T-helper 2 cell (primary cell): ENCODE measurements at places on chromosomes 5 and 9.

GRCh38 chr9:114015607-114016006, 62.5 kb downstream of the AMBP start:
- no peak for DNase-seq

DNA sequence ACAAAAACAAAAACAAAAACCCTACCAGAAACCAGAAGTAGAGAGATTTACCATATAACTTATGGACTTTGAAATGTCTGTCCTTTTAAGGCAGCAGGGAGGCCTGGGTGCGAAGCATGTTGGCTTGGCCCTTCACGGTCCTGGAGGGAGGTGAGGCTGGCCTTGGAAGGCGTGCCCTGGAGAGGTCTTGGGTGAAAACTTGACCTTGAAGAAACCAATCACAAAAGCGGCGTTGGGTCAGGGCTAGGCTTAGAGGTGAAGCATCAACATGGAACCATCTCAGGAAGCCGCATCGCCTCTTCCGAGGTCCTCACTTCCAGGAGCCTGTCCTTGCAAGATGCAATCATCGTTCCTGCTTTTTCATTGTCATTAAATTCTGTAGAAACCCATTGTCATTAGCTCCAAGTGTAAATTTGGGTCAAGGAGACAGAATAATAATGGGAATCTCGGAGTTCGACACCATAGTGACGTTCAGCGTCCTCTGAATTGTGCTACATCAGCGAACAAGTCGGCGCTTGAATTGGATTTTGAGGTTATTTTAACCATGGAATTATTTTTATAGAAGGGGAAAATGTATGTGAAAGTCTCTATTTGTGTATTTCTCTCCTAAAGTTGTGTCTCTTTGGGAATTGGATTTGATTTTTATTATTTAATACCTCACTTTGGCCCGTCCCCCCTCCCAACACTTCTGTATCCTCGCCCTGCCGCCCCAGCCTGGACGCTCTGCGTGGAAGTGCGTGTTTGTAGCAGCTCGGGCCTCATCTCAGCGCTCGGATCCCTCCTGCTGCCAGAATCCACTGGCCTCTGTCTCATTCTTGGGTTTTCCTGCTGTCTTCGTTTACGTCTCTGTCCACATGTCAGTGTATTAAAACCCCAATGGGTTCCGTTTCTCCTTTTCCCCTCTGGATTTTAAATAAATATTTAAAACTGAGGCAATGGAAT, 11.1 kb upstream of the ORM1 start:
- no peak for DNase-seq

DNA sequence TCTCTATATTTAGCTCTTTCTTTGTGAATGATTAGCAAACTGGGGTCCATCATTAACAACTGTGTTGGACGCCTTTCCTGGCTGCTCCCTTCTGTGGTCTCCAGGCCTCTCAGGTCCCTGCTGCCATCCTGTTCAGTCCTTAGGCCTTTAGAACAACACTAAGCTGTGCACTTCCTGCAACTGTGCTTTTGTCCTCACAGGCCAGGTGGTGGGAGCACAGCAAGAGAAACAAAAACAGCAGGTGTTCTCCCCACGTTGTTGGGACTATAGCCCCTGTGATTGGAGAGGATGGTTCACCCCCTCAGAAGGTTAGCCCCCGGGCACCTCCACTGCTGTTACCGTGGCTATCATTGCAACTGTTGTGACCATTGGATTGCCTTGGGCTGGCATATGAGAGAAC, 41.7 kb upstream of the CLINT1 start:
- DNase-seq = no peak

GRCh38 chr9:134902936-134903335, 14.8 kb downstream of the FCN1 start:
- no peak for DNase-seq

- no peak for DNase-seq
Measured at GRCh38 chr9:137407590-137408300, 15.2 kb downstream of the EXD3 start.

DNA sequence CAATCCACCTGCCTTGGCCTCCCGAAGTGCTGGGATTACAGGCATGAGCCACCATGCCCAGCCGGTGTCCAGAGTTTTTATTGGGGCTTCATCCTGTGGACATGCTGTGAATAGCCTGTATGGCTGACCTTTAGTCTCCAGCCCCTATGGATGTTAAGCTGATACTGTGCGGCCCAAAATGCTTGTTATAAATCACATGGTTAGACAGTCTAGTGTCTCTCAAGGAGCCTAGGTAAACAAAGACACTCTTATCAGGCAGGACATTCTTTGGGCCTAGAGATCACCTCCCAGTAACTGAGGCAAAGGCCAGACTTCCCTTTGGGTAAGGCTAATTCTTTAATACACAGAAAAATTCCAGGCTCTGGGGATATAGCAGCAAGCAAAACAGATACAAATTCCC, 22.0 kb upstream of the SLC46A2 start:
- no peak for DNase-seq

DNA sequence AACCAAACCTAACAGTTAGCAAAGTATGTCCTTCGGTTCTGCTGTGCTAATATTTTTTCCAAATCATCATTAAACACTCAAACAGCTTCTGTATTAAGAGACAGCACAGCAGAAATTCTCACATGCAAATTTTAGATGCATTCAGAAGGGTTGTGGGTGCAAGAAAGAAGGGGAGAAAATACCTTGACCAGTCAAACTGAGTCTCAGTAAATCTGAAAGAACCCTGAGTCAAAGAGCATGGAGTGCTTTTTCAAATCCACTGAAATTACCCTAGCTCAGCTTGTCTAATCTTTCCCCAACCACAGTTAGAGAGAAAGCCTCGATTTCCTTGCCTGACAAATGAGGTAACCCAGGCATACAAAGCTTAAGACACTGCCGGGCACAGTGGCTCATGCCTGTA, 55.1 kb downstream of the RETREG1 start:
- no peak for DNase-seq

- DNase-seq = no peak
Measured at GRCh38 chr5:14364096-14364495, 217.5 kb upstream of the OTULINL start.

DNA sequence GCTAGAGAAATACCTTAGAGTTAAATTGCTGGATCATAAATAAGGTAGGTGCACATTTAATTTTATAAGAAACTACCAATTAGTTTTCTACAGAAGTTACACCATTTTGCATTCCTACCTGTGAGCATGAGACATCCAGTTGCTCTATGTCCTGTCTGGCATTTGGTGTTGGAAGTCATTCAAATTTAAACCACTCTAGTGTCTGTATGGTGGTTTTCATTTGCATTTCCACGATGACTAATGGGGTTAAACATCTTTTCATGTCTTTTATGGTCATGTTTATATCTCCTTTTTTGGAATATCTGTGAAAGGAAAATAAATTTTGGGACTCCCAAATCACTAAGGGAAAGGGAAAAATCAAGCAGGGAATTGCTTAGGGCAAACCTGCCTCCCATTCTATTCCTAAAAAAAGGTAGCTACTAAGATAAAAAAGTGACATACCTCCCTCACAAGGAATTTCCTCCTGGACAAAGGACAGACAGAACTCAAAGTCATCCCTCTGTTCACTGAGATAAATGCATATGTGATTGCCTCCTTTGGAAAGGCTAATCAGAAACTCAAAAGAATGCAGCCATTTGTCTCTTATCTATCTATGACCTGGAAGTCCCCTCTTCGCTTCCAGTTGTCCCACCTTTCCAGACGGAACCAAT, 31.6 kb upstream of the ADCY2 start:
- DNase-seq = no peak

- no peak for DNase-seq
Measured at GRCh38 chr9:20200991-20201431, 412.2 kb upstream of the SLC24A2 start.

DNA sequence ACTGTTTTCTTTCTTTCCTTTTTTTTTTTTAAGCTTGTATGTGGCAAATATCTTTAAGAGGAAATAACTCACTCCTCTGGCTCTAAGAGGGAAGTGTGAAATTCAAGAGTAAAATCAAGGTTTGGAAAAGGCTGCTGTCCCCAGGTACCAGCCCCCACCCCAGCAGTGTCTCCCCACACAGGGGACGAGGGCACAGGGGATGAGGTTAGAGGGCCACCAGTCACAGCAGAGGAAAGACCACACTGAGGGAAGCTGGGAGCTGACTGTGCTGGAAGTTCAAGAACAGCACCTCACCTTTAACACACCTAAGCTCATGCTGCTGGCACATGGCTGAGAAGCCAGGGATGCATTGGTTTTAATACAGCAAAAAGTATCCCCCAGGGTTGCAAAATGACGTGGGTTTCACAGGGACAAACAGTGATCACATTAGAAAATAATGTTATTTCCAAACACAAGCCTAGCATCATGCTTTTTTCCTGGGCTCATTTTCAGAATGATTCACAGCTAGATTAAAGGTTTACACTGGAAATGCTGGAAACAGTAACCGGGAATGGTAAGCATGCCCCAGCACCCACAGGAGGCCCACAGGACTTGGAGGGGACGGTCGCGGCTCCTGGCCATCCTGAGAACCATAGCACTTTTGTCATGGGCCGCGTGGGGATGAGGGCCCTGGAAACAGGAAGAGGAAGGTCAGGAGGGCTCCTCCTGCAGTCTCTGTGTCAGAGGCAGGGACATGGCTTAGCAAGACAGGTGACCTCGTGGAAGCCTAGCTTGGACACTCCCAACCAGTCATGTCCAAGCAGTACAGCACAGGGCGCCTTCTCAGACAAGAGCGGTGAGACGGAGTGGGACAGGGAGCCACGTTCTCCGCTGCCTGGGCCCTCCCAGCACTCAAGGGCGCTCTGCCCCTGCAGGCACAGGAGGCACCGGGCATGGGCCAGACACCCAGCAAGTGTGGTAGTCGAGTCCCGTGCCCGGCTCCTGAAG, 6.9 kb downstream of the LPCAT1 start:
- DNase-seq = no peak

DNA sequence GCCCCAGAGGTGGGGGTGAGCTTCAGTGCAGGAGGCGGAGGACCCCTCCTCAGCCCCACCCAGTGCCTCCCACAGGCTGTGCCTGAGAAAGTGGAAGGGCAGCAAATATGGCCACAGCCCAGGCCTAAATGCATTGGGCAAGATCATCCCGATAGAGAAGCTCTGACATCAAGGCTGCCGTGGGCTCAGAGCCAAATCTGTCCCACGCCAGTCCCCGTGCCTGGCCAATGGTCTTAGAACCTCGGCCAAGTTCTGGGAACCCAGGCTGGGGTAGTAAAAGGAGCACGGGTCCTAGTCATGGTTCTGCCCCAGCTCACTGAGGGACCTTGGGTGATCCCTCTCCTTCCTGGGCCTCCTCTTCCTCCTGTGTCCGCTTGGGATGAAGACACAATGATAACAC, 27.7 kb upstream of the TNIP1 start:
- no peak for DNase-seq

DNA sequence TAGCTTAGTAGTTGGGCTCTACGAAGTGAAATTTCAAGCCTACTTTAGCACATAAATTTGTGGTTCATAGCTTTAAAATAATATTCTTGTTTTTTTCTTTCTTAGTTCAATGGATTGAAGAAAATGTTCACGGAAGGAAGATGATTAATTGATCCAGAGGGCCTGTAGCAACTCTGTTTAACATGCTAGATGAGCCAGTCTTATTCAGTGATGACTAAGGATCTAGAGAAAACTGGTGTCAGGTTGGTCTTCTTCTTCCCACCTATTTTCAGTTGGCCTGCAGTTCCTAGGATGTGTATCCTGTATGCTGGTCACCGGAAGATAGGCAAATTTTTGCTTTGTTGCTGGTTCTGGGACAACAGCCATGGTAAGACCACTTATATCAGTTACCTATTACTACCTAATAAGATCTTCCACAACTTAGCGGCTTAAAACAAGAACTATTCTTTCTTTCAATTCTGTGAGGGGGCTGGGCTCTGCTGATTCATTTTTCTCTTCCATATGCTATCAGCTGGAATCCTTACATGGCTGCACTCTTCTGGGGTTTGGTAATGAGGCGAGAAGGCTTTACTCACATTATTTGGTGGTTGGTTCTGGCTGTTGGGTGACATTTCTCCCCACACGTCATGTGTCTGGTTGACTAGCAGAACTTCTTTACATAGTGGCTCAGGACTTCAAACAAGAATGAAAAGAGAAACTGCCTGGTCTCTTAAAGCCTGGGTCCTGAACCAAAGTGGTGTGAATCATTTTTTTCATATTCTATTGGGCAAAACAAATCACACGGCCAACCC, 182.7 kb upstream of the ACTBL2 start:
- no peak for DNase-seq

- no peak for DNase-seq
Measured at GRCh38 chr5:56227691-56228090, 5.4 kb downstream of the ANKRD55 start.

GRCh38 chr5:89857790-89858189, 551.8 kb downstream of the CETN3 start:
- DNase-seq = no peak

- DNase-seq = no peak
Measured at GRCh38 chr9:83280268-83280667, 217.3 kb upstream of the RASEF start.

DNA sequence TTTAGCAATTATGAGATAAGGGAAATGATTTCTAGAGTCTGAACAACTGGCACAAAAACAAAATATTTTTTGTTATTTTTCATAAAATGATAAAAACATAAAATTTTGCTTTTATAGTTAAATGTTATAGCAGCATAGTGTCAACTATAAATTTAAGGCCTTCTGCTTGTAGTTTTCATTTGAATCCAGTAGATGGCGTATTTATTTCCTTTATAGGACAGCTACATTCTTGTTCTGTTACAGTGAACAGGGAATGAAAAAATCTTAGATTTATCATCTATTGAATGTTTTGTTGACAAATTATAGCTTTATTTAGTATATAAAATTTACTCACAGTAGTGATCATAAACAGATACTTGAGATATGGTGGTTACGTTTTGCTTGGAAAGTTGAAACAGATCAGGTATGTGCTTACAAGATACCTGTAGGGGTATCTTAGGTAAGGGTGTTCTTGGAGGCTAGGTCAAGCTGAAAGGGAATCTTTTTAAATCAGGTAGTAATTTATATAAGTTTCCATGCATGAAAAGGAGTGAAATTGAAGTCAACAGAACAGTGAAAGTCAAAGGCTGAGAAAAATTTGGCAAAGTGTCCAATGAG, 239.3 kb upstream of the GRIN3A start:
- no peak for DNase-seq

- no peak for DNase-seq
Measured at GRCh38 chr5:140550147-140551079, 3.0 kb downstream of the EIF4EBP3 start.
